ENCODE measurements at places on chromosomes 16 and 17.

- no peak for DNase-seq
These were observed 226.5 kb downstream of the PMP22 start for GRCh38 chr17:15038656-15039055.

DNA sequence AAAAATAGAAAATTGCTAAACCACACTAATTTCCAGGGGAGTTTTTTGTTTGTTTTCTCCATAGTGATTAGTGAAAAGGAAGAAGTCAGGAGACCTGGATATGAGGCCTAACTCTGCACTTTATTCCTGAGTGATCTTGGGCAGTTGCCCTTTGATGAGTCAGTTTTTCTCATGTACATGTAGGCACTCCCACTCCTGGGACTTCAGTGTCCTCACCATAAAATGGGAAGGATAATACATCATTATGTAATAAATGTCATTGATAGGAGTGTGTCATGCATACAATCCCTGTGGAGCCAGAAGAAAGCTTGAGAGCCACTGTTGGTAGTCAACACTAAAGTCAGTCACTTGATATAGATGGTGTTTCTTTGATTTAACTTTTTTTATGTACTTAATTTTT is 32.5 kb downstream of the WIPF2 start:
- DNase-seq, result no peak

DNA sequence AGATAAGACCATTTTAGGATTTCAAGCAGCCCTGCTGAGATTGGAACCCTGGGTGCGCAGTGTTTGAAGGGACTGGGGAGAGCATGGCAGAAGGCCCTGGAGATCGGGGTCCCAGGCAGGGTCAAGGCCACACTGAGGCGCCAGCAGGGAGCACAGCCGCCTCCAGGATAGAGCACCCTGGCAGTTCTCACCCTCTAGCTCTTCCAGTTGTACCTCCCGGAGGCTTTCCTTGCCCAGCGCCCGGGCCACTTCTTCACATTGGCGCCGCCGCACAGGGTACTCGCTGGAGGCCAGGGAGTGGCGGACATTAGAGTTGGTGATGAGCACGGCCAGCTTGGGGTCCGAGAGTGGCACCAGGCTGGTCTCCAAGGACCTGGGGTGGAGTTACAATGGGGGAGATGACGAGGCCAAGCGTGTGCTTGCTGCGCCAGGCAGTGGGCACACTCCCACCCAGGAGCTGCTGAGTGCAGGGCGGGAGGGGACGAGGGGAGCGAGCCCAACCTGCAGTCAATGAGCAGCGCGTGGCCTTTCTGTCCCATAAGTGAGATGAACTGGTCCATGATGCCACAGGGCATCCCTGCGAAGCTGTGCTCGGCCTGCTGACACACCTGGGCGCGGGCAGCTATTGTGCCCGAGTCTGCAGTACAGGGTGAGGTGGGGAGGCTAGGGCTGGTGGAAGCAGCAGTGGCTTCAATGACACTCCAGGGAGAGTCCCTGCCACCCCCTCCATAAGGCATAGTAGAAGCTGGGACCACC is 2.3 kb downstream of the GALK1 start:
- no peak for DNase-seq

GRCh38 chr16:79370736-79371135 is 229.8 kb downstream of the MAF start:
- DNase-seq, result no peak

DNA sequence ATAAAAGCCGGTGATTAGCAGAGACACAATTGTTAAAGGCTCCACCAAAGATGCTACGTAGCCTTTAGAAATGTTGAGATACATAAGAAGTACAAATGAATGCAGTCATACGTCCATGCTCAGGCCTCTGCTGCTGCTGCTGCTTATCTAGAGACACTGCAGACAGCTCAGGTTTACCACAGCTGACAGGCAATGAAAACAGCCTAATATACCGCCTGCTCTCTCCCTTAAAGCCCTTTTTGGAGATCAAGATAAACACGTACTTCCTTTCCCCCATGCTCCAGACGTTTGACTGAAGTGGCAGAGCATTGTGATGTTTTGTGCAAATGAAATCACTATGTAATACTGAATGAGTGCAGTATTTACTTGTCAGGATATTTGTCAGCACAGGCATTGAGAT is 185.3 kb downstream of the AATF start:
- no peak for DNase-seq

GRCh38 chr16:31466381-31466841 is 5.5 kb upstream of the TGFB1I1 start:
- no peak for DNase-seq
